ENCODE measurements at places on chromosomes 2 and 18.

GRCh38 chr2:225353579-225354085 lies 45.9 kb upstream of the NYAP2 start:
- DNase-seq, result no peak

DNA sequence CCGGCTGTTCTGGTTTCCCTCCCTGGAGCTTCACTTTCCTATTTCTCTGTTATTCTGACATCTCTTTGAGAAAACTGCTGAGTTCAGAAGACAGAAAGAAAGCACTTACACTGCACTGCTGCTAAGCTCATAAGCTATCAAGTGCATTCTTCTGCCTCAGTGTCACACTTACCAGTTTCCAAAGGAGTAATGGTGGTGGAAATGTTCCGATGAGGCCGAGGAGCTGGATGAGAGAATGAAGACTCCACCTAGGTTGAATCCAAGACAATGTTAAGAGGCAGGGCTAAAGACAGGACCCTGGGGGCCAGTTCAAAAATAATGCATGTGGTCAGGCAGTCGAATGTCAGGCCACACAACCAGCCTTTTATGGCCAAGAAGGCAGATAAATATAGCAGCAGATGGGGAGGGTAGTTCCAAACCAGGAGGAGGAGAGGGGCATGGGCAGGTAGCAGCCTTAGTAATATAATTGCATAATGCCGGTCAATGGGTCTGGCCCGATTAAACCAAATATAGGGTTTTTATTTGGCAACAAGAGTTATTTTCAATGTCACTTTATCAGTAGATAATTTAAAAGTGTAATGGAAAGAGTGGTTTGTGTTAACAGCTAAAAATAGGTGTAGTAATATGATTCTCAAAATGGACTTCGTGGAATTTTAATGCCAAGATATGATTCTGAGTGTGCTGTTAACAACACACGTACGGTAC lies at the start of gene MYOM1:
Gene MYOM1, minus strand, starts transcription at position 338 of the 705 bp plus-strand sequence. CDS start 4,745 bp downstream, outside the sequence.
- peak; percentile 79 for DNase-seq

DNA sequence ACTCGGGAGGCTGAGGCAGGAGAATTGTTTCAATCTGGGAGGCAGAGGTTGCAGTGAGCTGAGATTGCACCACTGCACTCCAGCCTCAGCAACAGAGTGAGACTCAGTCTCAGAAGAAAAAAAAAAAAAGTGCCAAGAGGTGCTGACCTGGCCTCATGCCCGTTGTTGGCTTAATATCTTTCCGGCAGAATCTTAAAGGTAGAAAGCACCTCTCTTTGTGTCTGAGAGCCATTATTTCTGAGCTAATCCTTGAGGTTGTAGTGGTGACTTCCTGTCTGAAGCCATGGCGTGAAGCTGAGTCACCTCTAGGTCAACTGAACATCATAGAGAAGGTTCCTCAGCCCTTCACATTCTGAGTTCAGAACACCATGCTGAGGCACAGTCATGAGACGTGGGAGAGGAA lies 60.4 kb downstream of the WDSUB1 start:
- DNase-seq, result no peak

GRCh38 chr2:101718993-101719571 lies 21.6 kb downstream of the MAP4K4 start:
- DNase-seq, result no peak

DNA sequence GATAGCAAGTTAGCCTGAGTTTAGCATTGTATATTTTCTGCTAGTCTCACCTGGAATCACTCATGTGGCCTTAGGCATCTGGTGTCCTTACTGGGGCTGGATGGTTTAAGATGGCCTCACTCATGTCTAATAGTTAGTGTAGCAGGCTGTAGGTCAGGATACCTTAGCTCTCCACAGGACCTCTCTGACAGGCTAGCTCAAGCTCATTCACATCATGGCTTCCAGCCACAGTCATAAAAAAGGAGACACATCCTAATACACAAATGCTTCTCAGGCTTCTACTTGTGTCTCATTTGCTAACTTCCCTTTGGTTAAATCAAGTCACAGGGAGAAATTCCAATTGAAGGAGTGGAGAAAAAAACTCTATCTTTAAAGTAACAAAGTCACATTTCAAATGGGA lies 47.7 kb downstream of the MYO1B start:
- DNase-seq, result no peak

- DNase-seq, result no peak
These were observed 181.6 kb downstream of the AFF3 start for GRCh38 chr2:99960790-99961189.

- no peak for DNase-seq
These were observed 26.1 kb upstream of the PPP1R1C start for GRCh38 chr2:181959508-181959907.

GRCh38 chr2:89844221-89844943 lies 1152.9 kb downstream of the RPIA start:
- no peak for DNase-seq

DNA sequence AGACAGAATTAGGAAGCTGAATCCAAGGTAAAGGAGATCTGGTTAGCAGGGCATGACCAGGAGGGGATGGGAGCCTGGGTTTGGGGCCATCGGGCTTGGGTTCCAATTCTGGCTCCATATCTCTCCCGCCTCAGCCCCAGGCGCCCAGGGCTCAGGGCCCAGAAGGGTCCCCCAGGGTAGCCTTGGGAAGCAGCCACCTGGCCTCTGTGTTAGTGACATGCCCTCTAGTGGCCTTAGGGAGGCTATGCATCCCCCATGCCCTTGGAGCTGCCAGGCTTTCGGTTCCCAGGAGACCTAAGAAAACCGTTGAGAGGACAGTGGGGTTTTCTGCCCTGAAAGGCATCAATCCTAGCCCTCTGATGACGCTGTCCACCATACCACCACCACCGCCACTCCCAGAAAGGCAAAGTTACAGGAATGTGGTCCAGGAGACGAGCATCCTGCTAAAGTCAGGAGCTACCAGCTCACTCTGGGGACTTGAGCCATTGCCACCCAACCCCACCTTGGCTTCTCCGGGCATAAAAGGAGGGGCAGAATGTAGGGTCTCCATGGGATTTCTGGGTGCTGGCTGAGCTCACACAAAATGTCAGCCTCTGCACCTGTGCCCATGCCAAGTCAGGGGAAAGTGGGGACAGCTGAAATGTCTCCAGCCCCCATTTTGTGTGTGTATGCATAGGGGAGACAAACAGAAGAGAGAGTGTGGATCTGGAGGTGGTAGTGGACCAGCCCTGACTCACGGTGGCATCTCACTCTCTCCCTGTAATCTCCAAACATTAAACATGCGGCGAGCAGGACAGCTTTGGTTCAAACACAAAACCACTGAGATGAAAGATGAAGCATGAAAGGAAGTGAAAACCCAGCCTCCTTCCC lies 56.5 kb downstream of the EMX1 start:
- peak; percentile 28 for DNase-seq

GRCh38 chr18:55477860-55478581 lies 110.0 kb downstream of the TCF4 start:
- peak; percentile 89 for DNase-seq

DNA sequence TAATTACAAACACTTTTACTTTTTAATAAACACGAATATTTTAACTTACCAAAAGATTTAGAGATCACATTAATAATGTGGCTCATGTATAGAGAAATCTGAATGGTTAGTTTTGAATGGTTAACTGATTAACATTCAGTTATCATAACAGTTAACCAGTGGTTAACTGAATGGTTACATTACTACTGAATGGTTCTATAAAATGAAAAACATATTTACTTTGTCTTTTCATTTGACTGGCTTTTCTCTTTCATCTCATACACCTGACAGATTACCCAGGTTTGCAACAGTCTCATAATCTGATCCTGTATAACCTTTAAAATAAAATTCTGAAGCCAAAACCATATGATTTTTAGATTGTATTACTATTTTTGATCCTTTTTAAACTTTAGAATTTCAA lies 91.9 kb downstream of the EPB41L5 start:
- no peak for DNase-seq

DNA sequence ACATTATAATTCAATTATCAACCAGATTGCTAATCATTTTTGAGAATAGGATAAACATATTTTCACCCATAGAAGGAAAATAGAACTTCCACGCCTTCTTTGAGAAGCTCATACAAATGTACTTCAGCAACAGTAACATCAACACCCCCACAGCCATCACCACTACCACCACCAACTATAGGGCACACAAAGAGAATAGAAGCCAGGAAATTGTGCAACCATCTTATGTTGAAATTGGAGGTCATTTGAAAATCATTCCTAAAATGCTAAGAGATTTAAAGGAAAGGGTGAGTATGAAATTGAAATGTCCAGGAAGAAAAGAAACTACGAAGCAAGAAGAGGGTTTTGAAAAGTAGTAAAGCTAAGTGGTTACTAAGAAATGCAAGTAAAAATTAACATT lies 563.4 kb downstream of the ZNF804A start:
- no peak for DNase-seq

DNA sequence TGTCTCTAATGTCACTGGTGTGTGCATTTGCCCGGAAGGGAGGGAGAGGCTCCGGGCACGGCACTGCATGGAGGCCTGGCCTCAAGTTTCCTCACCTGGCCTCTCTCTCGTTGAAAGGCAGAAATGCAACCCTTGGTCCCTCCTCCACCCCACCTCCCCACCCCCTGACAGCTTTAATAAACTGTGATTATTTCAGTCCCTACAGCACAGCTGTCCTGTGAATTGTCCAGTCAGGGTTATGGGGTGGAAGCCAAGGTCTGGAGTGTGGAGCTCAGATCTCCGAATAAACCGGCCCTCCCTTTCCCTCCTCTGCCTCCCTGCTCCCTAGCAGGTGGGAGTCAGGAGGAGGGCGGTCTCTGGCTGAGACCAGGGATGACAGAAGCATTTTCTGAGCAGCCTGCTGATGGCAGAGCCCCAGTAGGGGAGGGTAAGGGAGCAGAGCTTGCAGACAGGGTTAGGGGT lies 199.2 kb upstream of the SMAD2 start:
- peak; percentile 91 for DNase-seq

GRCh38 chr2:64848945-64849344 lies 140.3 kb upstream of the SLC1A4 start:
- DNase-seq, result no peak

DNA sequence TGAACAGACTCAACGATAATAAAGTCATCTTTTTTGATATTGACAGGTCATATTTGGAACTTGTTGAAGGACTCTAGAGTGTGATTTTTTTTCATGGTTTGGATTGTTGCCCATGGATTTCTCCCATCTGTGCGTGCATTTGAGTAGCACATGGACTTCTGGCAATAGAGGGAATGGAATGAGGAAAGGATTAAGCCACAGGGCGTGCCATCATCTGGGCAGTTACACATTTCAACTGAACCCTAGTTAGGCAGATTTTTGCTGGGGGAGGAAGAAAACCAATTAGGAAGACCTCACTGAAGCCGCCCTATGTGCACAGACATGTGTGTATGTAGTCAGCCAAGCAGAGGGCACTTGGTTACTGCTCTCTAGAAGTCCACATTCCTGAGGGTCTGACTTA lies 72.6 kb downstream of the TPGS2 start:
- DNase-seq, result peak; percentile 57

DNA sequence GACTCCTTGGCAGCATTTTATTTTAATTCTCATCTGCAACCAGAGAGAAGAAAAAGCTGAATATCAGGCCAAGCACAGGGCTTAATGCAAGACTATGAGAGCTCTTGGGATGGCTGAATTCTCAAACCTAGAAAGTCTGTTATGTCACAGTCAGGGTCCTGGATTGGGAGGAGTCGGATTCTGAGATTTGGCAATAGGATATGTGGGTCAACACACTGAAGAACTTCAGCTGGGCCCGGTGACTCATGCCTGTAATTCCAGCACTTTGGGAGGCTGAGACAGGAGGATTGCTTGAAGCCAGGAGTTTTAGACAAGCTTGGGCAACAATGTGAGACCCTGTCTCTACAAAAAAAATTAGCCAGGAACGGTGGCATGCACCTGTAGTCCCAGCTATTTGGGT lies 102.4 kb downstream of the COL3A1 start:
- DNase-seq, result peak; percentile 46

GRCh38 chr2:201358684-201359083 lies 1.5 kb upstream of the FLACC1 start:
- DNase-seq, result no peak

- peak; percentile 42 for DNase-seq
These were observed 545 bp downstream of the GTF3C2 start for GRCh38 chr2:27356056-27356381.

DNA sequence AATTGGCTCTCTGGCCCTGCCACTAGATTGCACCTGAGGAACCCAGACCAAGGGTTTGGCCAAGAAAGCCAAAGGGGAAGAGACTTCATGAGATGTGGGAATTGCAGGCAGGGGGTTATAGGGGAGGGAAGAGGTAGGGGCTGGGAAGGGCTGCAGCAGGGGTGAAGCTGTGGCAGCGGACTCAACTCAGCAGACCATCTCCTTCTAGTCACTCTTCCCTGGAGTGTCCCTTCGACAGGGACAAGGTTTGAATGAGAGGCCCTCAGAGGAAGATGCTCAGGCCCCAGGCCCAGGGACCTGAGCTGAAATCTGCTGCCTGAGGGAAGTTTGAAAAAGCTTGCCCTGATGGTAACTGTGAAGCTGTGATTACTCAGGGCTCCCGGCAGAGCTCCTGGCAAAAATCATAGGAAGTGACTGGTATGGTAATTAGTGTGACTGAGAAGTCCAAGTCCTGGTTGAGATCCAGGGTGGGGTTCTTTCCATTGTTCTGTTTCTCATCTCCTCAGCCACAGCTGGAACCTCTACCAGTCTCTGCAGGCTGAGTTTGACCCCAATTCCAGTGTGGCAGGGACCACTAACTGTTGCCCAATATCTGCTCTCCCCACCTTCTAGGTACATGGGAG lies 300.9 kb downstream of the CYP26B1 start:
- DNase-seq, result peak; percentile 51

- no peak for DNase-seq
These were observed 152.6 kb upstream of the SLC1A4 start for GRCh38 chr2:64836566-64836965.

DNA sequence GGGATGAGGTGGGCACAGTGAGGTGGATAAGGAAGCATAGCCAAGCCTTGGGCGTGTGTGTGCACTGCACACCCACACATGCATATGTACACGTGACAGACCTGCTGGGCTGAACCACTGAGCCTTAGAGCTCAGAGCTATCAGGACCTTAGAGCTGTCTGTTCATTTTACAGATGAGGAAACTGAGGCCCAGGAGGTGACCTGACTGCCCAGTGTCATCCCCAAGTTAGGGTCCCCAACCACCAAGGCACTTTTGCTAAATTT lies 8.2 kb upstream of the SNED1 start:
- no peak for DNase-seq

- no peak for DNase-seq
These were observed 67.6 kb downstream of the LONRF2 start for GRCh38 chr2:100254646-100255210.

DNA sequence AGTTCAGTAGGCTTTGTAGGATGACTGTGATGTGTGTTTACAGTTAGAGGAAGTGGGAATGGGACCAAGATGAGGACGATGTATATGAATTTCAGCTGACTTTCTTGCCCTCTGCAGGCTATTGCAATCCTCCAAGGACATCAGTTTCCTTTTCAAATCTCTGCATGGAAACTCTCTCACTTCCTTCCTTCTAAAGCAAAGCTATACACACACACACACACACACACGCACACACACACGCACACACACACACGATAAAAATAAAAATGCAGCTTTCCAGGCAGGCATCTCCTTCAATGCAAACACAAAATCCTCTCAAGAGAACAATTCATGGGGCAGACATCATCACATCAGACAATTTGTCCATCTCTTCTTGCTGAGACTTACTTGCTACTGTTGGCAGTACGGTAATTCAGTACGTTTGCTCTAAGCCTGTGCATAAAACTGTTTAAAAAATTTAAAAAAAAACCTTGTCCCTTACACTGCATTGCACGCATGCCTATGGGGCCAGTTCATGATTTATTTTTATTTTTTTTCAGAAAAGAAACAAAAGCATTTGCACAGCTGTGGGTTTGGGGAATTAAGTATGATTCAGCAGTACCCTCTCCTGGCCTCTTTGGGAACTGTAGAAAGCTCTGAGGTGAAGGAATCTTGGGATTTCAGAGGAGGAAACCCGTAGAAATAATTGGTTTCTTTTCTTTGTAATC lies 27.1 kb upstream of the ICOS start:
- peak; percentile 95 for DNase-seq

GRCh38 chr2:107927034-107927534 lies 59.2 kb upstream of the SLC5A7 start:
- no peak for DNase-seq

Measured in muscle of leg (tissue), 16 donors.